Fibroblast of skin of back (primary cell): ENCODE measurements at places on chromosomes 7 and 10.

DNA sequence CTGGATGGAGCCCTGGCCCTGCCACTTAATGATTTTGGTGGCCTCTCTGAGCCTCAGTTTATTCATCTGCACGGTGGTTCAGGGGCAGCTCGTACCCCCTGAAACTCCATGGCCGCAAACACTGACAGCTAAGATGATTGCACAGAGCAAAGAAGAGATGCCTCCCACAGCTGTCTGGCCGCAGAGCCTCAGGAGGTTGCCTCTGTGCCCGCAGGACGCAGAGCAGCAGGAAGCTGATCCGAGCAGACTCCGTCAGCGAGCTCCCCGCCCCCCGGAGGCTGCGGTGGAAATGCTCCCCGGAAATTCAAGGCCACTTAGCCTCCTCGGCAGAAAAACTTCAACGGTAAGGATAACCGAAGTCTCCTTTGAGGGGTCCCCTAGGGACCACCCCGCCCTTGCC is 30.2 kb upstream of the C10orf53 start:
- no peak for DNase-seq

- DNase-seq: peak; percentile 12
Measured at GRCh38 chr7:147022056-147022455, 905.5 kb downstream of the CNTNAP2 start.

GRCh38 chr7:107150375-107151073 is 18.3 kb upstream of the HBP1 start:
- peak; percentile 66 for DNase-seq

- no peak for DNase-seq
Measured at GRCh38 chr7:47310020-47310419, 271.9 kb downstream of the TNS3 start.

DNA sequence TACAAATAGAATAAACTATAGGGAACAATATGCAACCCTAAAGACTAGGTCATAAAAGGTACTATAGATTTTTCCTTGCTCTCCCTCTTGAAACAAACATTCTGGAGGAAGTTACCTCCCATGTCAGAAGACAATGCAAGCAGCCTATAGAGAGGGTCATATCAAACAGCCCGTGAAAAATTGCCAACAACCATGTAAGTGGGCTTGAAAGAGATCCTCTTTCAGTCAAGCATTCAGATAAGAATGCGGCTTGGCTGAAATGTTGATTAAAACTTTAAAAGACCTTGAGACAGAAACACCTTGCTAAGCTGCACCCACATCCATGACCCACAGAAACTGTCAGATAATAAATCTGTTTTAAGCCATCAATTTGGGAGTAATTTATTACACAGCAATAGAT is 526.6 kb upstream of the GHITM start:
- DNase-seq: peak; percentile 10

- DNase-seq: no peak
Measured at GRCh38 chr7:73696372-73696771, 13.0 kb downstream of the BUD23 start.

DNA sequence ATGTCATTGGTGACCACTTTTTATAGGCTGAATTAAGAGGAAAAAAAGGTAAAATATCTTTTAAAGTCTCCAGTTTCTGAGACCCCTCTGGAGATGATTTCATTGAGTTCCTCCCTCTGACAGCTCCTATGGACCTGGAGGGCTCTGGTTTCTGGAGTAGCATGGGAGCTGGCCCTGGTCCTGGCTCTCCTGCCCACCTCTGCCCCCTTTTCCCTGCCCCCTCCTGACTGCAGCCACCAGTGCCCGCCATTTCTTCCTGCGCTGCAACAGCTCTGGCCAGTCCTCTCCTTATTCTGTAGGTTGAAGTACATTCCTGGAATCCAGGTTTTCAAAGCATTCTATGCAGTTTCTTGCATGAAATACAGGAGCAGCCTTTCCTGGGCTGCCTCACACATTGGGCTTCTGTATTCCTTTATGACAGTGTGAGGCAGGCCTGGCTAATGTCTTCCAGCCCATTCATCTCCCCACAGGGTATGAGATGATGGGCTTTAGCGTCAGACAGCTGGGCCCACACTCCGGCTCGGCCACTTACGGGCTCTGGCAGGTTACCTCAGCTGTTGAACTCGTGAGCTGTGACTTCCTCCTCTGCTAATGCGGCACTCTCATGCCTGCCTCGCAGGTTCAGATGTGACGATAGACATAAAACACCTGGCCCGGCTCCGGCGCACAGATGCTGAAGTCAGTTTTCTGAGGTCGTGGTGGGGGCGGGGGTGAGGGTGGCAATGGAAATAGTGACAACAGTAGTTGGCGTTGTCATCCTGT is 101.7 kb downstream of the MGMT start:
- no peak for DNase-seq

DNA sequence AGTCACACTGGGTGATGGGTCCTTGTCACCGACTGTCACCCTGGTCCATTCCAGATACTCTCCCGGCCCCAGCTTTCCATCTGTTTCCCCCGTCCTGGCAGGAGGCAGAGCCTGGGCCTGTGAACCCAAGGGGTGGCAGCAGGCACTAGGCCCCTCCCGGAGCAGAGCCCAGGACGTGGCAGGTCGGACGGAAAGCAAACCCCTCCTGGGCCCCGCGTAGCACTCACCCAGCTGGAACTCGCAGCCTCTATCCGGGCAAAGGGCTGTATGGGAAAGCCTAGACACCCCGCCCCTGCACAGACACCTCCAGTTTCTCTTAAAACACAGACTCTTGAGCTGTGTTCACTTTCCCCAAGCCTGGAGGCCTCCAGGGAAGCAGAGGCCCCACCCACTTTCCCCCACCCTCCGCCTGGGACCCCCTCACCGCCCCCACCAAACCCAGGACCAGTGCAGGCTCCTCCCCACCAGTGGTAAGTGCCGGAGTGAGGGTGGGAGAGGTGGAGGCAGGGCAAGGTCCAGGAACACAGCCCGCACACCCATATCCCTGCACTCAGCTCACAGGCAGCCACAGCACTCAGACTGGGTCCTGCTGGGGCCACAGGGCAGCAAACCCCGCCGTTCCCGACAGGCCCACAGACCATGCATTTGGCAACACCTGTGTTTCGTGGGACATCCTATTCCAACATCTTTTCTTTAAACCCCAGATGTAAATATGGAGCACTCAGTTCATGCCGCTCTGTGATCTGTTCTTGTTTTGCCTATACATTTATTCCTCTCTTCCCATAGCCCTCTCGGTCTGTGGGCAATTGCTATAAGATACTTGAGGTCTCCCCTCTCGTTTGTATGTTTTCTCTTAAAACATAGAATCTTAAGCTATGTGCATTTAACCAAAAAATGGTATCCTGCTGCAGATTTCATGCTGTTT is 98.2 kb upstream of the PDGFA start:
- no peak for DNase-seq

DNA sequence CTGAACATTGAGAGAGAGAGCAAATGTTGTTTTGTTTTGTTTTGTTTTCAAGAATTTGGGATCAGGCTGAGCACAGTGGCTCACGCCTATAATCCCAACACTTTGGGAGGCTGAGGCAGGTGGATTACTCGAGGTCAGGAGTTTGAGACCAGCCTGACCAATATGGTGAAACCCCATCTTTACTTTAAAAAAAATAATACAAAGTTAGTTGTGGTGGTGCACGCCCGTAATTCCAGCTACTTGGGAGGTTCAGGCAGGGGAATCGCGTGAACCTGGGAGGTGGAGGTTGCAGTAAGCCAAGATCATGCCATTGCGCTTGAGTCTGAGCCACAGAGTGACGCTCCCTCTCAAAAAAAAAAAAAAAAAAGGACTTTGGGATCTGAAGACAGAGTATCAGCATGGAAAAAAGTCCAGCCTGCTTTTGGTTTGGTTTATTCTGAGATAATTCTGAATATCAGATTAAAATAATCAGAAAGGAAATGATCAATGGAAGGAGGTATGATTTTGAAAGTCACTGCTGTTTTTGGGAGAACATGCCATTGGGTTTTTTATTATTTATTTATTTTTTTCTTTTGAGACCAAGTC is 1.9 kb upstream of the ITIH2 start:
- DNase-seq: no peak

- peak; percentile 70 for DNase-seq
Measured at GRCh38 chr7:47571331-47572093, 10.4 kb downstream of the TNS3 start.

GRCh38 chr7:40072268-40072667 is 62.2 kb downstream of the MPLKIP start:
- DNase-seq: no peak

GRCh38 chr10:12973149-12973718 is 28.3 kb downstream of the CCDC3 start:
- peak; percentile 26 for DNase-seq

GRCh38 chr10:132310701-132311337 is 3.1 kb upstream of the STK32C start:
- no peak for DNase-seq

DNA sequence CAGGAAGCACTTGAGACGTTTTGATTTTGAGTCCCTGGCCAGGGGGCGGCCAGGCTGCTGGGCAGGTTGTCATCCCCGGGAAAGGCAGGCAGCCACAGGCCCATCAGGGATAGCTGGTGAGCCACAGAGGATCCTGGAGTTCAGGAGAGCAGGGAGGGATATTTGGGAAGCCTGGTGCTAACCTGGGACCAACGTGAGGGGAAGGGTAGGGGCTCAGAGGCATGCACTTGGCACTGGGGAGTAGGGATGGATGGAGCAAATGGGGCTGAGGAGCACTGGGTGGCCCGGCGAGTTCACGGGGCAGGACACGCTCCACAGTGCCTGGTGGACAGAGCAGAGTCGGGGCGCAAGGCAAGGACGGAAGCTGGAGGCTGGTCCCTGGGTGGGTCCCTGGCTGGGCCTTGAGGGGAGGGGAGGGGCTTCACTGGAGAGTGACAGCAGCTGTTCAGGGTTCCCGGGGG is 30.2 kb downstream of the LRRC27 start:
- DNase-seq: no peak

- peak; percentile 33 for DNase-seq
Measured at GRCh38 chr10:60048091-60048501, 141.7 kb upstream of the CCDC6 start.

- no peak for DNase-seq
Measured at GRCh38 chr7:42211938-42212337, 25.1 kb downstream of the GLI3 start.

DNA sequence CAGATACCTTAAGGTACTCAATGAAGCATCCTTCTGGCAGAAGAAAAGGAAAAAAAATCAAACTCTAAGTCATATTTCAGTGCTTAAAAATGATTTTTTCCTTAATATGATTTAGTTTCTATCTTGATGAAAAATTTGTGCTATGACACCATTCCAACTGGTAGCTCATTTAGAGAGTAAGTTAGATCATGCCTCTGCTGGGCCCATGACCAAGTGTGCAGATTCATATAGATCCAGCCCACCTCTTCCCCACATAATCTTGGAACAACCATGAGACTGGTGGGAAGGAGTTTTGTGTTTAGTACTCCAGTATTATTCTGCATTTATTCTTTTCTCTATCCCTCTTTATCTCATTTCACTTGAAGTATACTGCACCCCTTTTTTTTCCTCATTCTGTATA is 908.3 kb downstream of the KCNMA1 start:
- DNase-seq: no peak

GRCh38 chr7:78993341-78993740 is 460.1 kb downstream of the MAGI2 start:
- DNase-seq: no peak

- peak; percentile 66 for DNase-seq
Measured at GRCh38 chr10:24851629-24852028, 100.8 kb downstream of the PRTFDC1 start.

DNA sequence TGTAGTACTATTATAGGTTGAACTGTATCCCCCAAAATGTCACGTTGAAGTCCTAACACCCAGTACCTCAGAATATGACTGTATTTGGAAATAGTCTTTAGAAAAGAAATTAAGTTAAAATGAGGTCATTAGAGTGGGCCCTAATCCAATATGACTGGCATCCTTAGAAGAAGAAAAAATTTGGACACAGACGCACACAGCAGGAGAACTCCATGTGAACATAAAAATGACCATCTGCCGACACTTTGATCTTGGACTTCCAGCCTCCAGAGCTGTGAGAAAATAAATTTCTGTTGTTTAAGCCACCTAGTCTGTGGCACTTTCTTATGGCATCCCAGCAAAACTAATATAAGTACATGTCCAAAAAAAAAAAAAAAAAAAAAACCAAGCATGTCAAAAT is 225.8 kb downstream of the PARD3 start:
- DNase-seq: no peak

DNA sequence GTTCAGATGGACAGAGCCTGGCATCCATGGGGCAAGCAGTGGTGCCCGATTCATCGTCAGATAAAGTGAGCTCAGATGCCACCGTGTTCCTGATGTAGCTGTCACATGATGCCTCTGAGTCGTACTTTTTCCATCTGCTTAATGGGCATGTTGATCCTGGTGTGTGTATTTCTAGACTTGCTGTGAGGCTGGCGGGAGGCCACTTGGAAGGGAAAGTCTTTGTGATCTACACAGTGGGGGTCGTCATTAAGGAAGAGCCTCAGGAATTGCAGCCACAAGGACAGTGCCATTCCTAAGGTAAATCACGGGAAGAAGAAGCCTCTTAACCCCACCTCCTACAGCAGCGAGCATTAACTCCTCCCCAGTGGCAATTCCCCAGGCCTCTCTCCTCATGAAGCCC is 63.0 kb downstream of the RGS10 start:
- DNase-seq: no peak

GRCh38 chr10:3948843-3949242 is 163.8 kb upstream of the KLF6 start:
- peak; percentile 57 for DNase-seq

GRCh38 chr10:128338951-128339350 is 212.7 kb upstream of the MKI67 start:
- DNase-seq: no peak

DNA sequence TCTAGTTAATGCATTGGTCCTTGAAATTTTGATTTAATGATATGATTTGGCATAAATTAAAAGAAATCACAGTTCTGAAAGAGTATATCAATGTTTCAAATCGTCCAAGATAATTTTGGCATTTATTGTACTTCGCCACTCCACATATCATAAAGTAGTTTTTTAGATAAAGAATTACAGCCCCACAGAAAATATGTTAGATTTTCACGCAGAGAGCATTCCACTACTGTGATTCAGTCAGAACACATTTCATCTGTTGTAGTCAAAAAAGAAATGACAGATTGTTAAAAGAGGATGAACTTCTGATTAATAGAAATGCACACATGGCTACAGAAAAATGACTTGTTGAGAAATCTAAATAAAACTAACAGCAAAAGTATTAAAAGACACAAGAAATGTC is 1063.5 kb upstream of the LRRN3 start:
- peak; percentile 42 for DNase-seq

- DNase-seq: peak; percentile 36
Measured at GRCh38 chr10:44995914-44996669, 4.6 kb upstream of the ZNF22 start.

- no peak for DNase-seq
Measured at GRCh38 chr10:36051500-36051991, 409.4 kb upstream of the FZD8 start.

GRCh38 chr7:99499371-99499720 is 735 bp downstream of the ZNF394 start:
- no peak for DNase-seq

- no peak for DNase-seq
Measured at GRCh38 chr7:96997512-96998032, 7.8 kb upstream of the DLX6 start.

GRCh38 chr7:81167934-81168333 is 249.1 kb upstream of the SEMA3C start:
- DNase-seq: no peak

GRCh38 chr7:150963707-150964559 is 14.2 kb downstream of the KCNH2 start:
- DNase-seq: no peak
